ENCODE measurements at places on chromosomes 2 and 18.

DNA sequence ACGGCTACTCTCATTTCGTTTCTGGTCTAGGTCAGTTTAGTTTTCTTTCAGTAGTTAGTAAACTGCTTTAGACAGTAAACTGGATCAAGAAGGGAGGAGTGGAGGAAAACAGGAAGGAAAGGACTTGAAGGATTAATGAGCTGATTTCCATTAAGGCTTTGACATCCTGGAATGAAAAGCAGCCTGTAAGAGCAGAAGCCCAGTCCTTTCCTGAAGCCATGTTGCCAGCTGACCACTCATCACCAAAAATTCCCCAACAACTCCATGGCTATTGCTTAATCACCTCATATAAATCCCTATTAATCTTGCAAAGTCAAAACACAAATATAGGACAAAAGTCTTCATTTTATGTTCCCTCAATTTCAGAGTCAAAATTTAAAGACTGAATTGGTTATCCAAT lies 113.7 kb upstream of the ZFP36L2 start:
- no peak for DNase-seq

- peak; percentile 43 for DNase-seq
Measured at GRCh38 chr2:30366199-30366691, 80.8 kb upstream of the LCLAT1 start.

DNA sequence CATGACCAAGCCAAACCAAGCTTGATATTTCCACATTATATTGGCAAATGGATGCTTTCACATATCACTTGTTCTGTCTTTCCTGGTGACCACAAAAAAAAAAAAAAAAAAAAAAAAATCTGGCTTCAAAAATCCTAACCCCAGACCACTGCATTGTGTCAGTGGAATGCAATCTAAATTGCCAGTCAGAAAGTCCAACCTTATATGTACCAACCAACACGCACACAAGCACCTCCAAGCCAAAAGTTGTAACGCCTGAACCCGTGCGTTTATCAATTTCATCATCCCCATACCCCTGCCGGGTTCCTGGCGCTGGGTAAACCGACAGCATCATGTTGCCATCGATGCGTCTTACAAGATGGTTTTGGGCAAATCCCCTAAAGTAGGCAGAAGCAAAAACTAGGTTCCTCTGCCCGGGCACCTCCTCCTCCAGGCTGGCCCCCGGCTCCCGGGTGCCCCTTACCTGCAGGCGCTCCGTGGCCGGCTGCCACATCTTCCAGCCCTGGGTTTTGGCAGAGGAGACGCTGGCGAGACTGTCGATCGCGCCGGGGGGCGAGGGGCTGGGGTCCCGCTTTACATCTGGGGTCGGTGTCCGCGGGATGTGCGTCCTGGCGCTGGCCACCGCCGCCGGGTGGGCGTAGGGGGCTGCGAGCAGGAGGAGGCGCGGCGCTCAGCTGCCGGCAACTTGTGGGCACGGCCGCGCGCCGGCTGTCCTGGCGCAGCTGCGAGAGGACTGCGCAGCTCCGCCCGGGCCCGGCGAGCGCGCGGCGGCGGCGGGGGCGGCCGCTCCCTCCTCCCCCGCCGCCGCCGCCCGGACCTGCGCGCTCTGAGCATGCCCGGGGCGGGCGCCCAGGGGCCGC lies at the start of gene PID1:
PID1 (minus strand) TSS at position 737 of the 860 bp plus-strand sequence; CDS start at position 493, 244 bp downstream.
- no peak for DNase-seq

DNA sequence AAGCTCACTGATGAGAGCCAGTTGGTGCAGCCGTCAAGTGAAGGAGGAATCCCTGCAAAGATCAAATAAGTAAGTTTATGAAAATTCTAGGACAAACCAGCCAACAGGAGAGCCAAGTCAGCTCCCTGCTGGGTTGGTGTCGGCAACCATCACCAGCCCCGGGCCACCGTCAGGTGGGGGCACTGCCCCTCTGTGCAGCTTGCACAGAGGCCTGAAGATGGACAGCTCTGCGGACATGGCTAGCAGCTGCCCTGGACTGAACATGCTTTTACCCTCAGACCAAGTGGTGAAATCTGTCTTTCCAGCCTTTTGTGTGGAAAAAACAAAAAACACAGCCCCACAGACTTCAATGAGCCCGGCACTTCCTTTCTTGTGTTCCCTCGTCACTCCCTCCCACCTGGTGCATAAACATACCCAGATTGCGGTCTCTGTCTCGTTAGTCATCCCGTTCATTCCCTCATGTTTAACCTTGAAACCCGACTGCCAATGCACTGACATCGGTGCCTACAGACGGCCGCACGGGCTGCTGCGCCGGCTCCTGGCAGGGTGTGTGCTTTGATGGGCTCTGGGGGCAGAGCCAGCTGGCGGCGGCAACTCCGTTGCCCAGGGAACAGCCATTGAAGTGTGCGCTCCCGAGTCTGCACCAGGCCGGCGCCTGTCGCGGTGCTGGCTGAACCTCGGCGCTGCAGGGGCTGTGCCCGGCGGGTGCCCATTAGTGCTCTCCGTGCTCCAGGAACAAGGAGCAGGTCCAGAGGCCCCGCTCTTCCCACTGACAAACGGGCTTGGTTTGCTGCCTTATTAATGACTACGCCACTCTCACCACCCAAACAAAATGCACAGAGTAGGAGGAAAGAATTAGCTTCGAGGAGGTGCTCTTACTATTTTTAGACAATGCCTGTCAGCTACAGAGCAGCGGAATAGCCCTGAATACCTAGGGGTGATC lies 95.3 kb downstream of the EIPR1 start:
- DNase-seq = no peak

DNA sequence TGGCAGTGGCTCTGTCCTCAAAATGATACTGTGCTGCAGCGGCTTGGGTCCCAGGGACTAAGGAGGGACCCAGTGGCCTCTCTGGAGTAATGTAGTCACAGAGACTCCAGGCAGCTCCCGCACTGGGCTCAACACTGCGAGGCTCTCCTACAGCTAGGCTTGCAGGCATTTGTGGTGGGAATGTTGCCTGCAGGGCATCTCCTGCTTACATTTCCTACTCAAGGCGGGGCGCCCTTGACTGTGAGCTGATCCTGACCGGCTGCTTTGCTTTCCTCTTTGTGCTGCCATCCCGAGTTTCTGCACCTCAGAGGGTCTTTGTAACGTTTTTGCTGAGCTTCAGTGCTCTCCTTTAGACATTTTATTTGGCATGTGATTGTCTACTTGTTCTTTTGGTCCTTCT lies 177.4 kb upstream of the FN1 start:
- DNase-seq = no peak

- no peak for DNase-seq
Measured at GRCh38 chr2:159829376-159829775, 31.4 kb upstream of the CD302 start.

- DNase-seq = no peak
Measured at GRCh38 chr2:101064125-101064502, 62.0 kb downstream of the RPL31 start.

GRCh38 chr18:50849419-50849821 lies 29.5 kb upstream of the ME2 start:
- DNase-seq = no peak

- no peak for DNase-seq
Measured at GRCh38 chr2:223142118-223142517, 90.1 kb downstream of the KCNE4 start.

GRCh38 chr18:42442656-42443055 lies 487.6 kb downstream of the PIK3C3 start:
- no peak for DNase-seq

DNA sequence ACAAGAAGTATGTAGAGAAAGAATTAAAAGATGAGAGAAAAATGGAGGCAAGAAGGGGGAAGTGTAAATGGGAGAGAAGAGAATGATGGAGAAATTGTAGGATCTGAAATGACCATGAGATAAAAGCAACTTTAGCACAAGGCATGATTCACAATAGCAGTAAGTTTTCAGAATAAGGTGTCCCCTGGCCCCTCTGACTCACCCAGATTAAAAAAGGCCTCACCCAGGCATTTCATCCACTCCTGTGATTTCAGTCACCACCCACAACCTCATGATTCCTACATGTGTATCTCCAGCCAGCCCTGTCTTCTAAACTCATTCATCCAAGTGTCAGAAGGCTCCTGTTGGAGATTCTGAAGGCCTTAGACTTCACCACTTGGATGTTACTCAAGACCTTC lies 56.6 kb downstream of the SP100 start:
- DNase-seq = no peak

DNA sequence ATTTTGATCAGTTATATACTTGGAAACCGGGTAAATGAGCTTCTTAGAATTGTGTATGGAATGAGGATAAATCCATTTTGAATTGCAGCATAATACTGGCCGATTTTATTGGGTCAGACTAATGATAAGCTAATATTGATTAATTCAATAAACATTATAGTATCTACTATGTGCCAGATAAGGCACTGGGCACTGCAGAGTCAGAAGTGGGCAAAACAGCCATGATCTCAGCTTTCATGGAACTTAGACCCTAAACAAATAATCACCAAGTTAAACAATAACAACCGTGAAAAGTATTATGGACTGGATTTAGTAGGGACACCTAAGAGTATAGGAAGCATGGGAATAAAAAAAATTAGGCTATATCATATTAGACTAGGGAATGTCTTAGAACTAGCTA lies 297.0 kb upstream of the PKDCC start:
- no peak for DNase-seq

DNA sequence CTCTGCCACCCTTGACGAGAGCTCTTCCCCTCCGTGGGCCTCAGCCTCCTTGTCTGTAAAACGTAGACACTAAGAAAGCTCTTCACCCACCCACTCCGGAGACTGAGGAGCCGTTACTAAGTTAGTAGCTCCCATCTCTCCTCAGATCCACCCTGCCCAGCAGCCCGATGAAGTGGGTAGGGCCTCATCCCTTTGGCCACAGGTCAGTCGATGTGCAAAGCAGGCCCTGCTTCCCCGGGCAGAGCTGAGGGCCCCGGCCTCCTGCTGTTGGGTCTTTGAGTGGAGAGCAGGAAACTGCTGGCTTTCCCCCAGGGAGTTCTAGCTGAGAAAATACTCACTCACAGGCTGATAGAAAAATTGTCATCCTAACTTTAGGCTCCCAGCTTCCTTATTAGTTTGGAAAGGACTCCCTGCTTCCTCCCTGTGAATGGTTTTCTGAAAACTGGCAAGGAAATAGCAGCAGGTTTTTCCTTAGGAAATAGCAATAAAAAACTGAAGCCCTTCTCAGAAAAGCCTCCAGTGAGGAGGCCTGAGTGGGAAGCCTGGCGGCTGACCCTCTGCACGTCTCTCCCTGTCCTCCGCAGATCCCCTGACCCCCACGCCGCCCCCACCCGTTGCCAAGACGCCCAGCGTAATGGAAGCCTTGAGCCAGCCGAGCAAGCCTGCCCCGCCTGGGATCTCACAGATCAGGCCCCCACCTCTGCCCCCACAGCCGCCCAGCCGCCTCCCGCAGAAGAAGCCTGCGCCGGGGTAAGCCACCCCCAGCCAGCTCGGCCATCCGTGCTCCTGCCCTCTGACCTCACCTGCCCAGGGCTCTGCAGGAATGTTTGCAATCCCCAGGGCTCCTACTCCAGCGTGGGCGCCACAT lies 30.2 kb downstream of the ITGB1BP1 start:
- no peak for DNase-seq

GRCh38 chr18:28947900-28948299 lies 771.0 kb upstream of the CDH2 start:
- DNase-seq = no peak

DNA sequence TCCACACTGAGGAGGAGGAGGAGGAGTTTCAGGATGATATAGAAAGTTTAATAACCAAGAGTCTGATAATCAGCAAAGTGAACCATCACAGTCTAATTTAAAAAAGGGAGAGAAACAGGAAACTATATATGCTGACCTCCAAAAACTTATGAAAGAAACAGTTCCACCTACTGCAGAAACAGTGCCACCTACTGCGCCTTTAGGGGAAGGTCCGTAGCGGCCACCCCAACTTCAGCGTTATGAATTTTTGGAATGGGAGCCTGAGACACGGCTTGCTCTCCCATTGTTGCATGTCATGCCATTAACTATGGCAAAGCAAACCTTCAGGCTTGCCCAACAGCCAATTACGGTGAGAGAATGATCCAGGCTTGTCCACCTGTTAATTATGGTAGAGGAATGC lies 1719.2 kb upstream of the LRRTM1 start:
- DNase-seq = no peak

- DNase-seq = no peak
Measured at GRCh38 chr2:234162861-234163260, 112.4 kb downstream of the SPP2 start.

DNA sequence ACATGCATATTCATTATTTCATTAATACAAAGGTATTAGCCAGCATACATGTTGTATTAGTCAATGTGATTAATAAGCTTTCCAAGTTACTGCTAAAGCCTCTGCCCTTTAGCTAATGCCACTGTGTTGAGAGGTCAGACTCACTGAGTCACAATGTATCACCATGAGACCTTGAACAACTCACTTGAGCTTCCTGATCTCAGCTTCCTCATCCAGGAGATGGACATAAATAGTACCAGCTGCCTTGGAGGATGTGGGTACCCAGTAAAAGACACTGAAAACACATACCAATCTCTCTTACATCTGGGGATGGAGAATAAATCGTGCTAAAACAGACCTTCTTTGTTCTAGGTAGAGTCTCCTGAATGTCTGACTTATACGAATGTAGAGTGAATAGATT lies 224.6 kb downstream of the EPHA4 start:
- no peak for DNase-seq

GRCh38 chr18:11119550-11119949 lies 29.8 kb downstream of the PIEZO2 start:
- DNase-seq = no peak

GRCh38 chr2:69646714-69647113 lies 3.2 kb upstream of the AAK1 start:
- no peak for DNase-seq

GRCh38 chr2:147331790-147332419 lies 512.9 kb upstream of the ACVR2A start:
- DNase-seq = no peak

DNA sequence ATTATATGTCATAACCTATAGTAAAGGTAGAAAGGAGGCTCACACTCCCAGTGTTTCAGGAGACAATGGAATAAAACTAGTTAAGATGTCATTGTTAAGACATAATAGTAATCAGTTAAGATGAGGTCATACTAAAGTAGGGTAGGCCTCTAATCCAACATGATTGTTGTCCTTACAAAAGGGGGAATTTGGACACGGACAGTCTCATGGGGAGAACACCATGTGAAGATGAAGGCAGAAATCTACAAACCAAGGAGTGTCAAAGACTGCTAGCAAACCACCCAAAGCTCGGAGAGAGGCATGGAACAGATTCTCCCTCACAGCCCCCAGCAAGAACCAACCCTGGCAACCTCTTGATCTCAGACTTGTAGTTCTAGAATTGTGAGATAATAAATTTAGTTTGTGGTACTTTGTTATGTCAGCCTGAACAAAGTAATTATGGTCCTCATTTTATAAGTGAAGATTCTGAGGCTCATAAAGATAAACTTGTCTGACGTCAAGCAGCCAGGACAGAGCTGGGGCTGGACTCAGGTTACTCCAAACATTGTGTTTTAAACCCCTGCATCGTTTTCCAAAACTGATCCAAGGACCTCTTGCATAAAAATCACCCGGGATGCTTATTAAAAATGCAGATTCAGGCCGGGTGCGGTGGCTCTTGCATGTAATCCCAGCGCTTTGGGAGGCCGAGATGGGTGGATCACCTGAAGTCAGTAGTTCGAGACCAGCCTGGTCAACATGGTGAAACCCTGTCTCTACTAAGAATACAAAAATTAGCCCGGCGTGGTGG lies 47.8 kb downstream of the CCDC195 start:
- DNase-seq = no peak
